Ovary (tissue), 10 donors: ENCODE measurements at places on chromosomes 5 and 9.

GRCh38 chr9:38253200-38253599, 139.3 kb upstream of the ALDH1B1 start:
- DNase-seq = no peak

- no peak for DNase-seq
Observed at GRCh38 chr5:169607882-169608281, 24.3 kb downstream of the SPDL1 start.

- no peak for DNase-seq
Observed at GRCh38 chr5:4229414-4230292, 634.0 kb downstream of the IRX1 start.

DNA sequence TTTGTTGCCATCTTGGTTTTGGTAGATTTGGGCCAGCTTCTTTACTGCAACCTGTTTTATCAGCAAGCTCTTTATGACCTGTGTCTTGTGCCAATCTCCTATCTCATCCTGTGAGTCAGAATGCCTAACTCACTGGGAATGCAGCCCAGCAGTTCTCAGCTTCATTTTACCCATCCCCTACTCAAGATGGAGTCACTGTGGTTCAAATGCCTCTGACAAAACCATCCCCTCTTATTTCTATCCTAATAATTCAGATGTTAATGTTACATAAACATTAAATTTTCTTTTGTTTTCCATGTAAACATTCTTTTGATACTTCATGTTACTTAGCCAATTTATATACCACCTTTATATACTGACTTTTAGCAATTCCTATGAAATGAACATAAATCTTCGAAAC, 746.3 kb downstream of the CDH18 start:
- DNase-seq = no peak

DNA sequence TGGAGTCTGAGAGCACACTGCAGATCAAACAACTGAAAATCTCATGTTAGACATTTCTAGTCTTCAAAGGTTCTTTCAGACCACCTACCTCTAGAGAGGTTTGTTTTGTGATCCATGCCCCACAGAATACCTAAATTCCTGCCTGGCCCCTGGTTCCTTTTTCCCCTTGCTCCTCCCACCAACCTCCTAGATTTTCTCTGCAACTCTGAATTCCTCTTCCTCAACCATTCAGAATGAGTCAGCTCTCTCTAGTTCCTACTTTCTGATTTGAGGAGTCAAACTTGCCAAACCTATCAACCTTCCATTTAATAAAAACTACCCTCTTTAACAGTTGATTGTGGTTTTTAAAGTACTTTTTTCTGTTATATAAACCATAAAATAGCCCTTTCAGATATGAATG, 83.2 kb upstream of the ZNF462 start:
- DNase-seq = no peak
